ENCODE measurements at places on chromosomes 1 and 21.
A peak's percentile ranks its signal among the peaks of the same experiment; 100 is the strongest.

DNA sequence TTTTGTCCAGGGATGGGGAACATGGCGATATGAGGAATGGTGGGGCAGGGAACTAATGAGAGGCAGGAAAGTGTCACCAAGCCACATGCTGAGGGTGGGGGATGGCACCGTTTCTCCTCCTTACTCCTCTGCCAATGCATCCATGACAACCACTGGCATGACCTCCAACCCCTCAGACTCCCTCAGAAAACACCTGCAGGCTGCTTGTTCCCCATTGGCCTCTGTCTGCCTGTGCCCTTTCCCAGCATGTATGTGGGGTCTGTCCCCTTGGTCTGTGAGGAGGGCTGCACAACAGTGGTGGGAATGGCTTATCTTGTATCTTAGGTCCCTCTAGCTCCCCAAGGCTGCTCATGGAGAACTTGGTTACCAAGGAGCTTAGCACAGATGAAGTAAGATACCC is 137.2 kb upstream of the NGF start:
- DNase-seq = no peak

GRCh38 chr1:183590244-183591191 is at the start of gene NCF2:
Gene NCF2, minus strand, starts transcription at chr1:183590459. Its CDS starts 130 bp downstream, at chr1:183590329.
- DNase-seq = no peak

- DNase-seq = no peak
Measured at GRCh38 chr1:78651241-78651640, 1.6 kb downstream of the IFI44 start.

GRCh38 chr1:64505944-64506655 is 36.2 kb downstream of the CACHD1 start:
- no peak for DNase-seq

GRCh38 chr21:33872881-33873515 is 42.6 kb downstream of the ATP5PO start:
- DNase-seq = no peak

DNA sequence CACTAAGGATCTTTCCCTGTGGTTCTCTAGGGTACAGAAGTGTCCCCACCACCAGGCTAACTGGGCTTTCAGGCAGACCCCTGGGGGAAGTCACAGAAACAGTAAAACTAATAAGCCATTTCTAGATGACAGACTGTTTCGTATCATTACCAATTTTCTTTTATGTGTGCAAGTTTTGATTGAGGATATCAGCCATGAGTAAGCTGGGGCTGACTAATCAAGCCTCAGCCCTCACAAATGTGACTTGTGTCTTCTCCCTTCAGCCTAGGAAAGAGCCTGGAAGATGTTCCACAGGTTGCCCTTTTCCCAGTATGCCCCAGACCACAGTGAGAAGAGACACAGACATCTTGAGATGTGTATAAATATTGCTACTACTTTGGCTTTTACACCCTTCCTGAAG is 10.5 kb downstream of the PTGFRN start:
- no peak for DNase-seq

- DNase-seq = no peak
Measured at GRCh38 chr21:16832791-16833190, 680.1 kb upstream of the CXADR start.

- no peak for DNase-seq
Measured at GRCh38 chr1:163670989-163671757, 349.4 kb downstream of the NUF2 start.

- DNase-seq = peak; percentile 90
Measured at GRCh38 chr1:203006948-203007871, at the start of gene TMEM183A. Gene TMEM183A, plus strand, starts transcription at chr1:203007374. Its CDS starts 92 bp downstream, at chr1:203007466.

- DNase-seq = no peak
Measured at GRCh38 chr21:32189688-32190483, 89.0 kb downstream of the MIS18A start.

DNA sequence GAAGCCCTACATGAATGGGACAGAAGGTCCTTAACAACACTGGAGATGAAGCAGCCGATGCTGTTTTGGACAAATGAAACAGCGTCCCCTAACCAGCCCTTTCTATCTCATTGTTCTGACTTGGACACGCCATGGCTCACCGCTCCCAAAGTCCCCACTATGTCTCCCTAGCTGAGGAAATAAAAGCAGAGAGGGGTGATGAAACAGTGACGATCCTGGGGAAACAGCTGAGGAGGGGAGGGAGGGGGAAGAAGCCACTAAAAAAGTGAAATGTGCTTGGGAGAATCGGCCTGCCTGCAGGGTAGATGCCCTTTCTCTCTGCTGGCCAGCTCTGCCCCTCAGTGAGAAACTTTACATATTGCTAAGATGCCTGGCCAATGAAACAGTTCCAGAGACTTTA is 1.1 kb upstream of the ACKR1 start:
- no peak for DNase-seq

DNA sequence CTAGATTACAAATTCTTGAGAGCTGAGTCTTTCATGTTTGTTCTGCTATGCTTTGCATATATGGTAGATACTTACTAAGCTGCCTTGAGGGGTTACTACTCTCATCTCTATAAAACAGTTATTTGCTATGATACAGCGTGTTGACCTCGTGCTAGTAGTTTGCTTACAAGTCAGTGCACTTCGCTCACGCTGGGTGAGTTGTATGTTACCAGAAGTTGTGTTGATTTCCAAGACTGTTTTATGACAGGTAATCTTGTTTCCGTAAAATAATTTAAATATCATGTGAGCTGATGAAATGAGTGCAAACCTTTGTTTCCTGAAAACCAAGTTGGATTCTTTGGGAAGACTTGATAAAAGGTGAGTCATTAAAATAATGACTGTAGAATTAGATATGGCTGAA is 7.3 kb downstream of the MRPS6 start:
- DNase-seq = no peak

GRCh38 chr1:45412899-45413298 is 72.7 kb upstream of the MUTYH start:
- no peak for DNase-seq

DNA sequence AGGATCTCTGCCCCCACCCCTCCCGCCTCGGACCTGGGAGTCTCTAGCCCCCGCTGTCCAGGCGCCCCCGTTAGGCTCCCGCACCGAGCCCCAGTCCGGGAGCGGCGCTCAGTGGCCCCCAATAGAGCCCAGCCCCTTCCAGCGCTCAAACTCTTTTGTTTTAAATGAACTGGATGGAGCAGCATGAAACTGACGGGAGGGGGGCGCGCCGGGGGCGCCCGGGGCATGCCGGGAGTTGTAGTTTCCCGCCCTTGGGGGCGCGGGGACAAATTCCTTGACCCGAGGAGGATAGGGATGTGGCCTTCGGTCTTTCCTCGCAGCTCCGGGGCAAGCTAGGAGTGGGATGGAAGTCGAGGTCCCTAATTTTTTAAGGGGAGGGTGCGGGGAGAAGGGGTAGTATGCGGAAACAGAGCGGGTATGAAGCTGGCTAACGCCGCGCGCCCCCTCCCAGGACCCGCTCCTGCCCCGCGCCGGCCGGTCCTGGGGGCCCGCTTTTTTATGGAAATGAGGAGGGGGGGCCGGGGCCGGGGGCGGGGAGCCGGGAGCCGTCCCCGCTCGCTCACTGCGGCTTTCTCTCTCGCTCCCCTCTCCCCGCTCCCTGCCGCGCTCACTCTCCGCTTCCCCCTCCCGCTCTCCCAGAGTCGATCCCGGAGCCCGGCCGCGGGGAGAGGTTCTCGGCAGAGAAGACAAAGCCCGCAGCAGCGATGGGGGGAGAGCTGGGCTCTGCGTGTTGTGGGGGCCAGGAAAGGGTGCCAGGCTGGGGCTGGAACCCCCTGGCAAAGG is at the start of gene MEX3A:
TSS of gene MEX3A (minus strand) at position 157 of the 783 bp plus-strand sequence. CDS start 467 bp downstream, outside the sequence.
- DNase-seq = peak; percentile 94

DNA sequence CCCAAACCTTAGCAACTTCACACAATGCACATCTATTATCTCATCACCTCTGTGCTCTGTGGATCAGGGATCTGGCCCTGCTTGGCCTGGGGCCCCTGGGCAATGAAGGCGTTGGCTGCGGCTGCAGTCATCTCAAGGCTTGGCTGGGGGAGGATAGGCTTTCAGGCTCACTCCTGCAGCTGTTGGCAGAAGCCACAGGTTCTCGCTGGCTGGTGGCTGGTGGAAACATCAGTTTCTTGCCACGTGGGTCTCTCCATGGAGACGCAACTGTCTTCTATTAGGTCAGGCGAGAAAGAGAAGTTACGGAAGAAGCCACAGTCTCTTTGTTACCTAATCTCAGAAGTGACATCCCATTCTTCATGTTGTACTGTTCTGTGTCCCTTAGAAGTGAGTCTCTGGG is 3.6 kb upstream of the NPPA start:
- DNase-seq = no peak

- no peak for DNase-seq
Measured at GRCh38 chr21:8989721-8990325, 1531.6 kb upstream of the TPTE start.

- no peak for DNase-seq
Measured at GRCh38 chr1:245896258-245896657, 610.8 kb downstream of the SMYD3 start.

DNA sequence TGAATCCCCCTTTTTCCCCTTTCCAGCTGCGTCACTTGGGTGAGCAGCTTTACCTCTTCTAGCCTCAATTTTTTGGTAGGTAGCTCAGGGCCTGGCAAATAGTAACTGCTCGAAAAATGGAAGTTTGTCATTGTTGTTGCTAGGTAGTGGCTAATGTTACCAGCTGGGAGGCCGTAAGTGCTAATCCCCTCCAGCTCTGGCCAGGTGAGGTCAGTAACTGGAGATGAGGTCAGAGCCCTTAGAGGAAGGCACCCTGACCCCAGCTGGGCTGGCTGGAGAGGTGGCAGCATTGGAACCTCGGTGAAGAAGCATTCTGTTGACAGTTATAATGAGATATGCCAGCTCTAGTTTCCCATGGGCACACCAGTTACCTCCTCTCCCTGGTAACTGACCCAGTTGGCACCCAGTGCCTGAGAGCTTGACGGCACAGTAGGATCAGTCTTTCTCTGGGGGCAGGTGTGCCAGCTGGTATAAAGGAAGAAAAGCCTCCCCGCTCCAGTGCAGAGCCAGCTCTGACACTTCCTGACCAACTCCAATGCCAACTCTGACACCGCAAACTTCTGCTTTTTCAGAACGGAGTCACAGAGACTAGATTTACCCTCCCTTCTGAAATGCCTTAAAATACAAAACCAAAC is 35.0 kb upstream of the SLC2A1 start:
- DNase-seq = no peak

DNA sequence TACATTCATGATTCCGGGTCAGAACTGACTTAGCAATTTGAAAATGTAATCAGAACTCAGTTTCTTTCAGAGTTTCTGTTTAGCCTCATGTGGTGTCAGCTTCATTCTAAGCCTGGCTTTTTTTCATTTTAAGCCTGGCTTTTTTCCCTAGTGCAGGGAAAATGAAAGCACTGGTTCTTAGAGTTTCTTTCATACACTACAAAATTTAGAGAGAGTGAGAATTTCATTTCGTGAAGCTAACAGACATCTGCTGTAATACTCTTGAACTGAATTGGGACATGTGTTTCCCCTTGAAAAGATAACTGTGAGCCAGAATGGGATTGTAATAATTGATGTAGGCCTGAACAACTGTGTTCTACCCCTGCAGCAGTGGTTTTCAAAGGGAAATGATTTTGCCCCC is 95.3 kb upstream of the KIAA0040 start:
- DNase-seq = no peak

- no peak for DNase-seq
Measured at GRCh38 chr1:191542444-191542843, 615.8 kb upstream of the RGS18 start.

DNA sequence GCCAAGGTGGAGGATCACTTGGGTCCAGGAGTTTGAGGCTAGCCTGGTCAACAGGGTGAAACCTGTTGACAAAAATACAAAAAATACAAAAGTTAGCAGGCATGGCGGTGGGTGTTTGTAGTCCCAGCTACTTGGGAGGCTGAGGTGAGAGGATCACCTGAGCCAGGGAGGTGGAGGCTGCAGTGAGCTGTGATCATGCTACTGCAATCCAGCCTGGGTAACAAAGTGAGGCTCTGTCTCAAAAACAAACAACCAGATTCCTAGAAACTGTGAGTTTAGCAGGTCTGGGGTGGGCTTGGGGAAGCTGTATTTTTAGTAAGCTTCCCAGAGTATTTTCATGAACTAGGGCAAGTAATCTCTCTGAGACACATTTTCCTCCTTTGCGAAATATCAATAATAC is 5.2 kb upstream of the MYOM3 start:
- DNase-seq = no peak

All from neural crest cell (in vitro differentiated cells).